Right kidney (tissue), 9 donors: ENCODE measurements at places on chromosomes 16 and 17.
A peak's percentile ranks its signal among the peaks of the same experiment; 100 is the strongest.

DNA sequence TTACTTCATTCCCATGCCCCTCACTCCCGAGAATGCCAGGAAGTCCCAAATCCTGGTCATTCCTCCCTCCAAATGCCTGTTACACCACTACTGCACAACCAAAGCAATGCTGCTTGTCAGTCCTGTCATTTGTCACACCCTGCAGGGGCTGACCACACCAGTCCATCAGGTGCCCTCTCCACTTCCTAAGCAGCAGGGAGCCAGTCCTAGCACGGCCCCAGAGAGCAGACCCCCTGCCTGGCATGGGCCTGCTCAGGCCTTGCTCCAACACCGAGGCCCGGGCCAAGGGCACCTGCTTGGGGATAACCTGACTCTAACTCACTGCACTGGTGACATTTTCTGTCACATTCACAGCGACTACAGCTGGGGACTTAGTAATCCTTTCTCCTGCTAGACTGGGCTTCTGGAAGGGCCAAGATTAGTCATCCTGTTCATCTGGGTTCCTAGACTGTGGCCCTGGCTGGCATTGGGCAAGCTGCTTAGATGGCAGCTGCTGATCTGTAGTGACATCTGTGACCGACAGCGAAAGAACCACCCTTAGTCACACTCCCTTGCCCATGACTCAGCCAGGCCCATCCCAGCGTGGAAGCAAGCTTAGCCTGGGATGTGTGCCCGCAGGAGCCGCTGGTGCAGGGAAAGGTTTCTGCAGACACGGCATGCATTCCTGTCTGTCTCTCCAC lies 5.4 kb downstream of the ALYREF start:
- DNase-seq: no peak

DNA sequence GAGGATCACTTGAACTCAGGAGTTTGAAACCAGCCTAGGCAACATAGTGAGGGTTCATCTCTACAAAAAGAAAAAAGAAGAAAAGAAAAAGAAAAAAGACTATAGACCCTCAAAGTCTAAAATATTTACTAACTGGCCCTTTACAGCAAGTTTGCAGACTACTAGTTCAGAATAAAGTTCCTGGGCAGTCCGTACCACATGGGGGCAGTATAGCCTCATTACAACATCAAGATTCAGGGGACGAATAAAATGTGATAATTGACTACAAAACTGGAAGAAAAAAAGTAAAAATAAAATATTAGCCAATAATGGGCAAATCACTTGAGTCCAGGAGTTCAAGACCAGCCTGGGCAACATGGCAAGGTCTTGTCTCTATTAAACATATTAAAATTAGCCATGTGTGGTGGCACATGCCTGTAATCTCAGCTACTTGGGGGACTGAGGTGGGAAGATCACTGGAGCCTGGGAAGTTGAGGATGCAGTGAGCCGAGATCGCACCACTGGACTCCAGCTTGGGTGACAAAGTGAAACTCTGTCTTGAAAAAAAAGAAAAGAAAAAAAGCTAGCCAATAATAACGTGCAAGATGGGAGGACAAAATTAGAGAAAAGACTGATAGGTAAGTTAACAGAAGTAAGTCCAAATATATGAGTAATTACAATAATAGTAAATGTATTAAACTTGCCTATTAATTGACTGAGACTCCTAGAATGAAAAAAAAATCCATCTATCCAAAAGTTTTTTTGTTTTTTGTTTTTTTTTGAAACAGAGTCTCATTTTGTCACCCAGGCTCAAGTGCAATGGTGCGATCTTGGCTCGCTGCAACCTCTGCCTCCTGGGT lies 129.4 kb upstream of the SEC14L1 start:
- DNase-seq: no peak

- DNase-seq: no peak
Measured at GRCh38 chr17:55340176-55340575, 75.4 kb downstream of the HLF start.

- no peak for DNase-seq
Measured at GRCh38 chr17:73943416-73944110, 259.9 kb upstream of the RPL38 start.

- DNase-seq: no peak
Measured at GRCh38 chr17:67041531-67041930, 2.8 kb upstream of the CACNG1 start.

- DNase-seq: no peak
Measured at GRCh38 chr17:79171188-79171587, 96.6 kb downstream of the ENGASE start.

GRCh38 chr16:31331807-31332301 lies 23.1 kb upstream of the ITGAX start:
- no peak for DNase-seq

- DNase-seq: no peak
Measured at GRCh38 chr17:41777574-41778188, 8.8 kb downstream of the JUP start.

DNA sequence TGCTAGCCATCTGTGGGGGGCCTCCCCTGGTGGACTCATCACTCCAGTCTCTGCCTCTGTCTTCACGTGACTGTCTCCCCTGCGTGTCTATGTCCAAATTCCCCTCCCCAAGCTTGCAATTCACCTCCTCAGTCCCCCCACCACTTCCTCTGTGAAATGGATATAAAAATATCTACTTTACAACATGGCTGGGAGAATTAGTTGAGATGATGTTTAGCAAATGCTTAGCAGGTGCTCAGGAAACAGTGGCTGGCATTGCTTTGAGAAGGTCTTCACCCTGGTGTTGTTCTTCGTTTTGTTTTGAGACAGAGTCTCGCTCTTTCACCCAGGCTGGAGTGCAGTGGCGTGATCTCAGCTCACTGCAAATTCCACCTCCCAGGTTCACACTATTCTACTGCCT lies 8.3 kb upstream of the ZCCHC14 start:
- no peak for DNase-seq

- DNase-seq: peak; percentile 82
Measured at GRCh38 chr16:81035975-81036750, 521 bp downstream of the ATMIN start.

- no peak for DNase-seq
Measured at GRCh38 chr16:89473791-89474414, 16.5 kb downstream of the ANKRD11 start.

DNA sequence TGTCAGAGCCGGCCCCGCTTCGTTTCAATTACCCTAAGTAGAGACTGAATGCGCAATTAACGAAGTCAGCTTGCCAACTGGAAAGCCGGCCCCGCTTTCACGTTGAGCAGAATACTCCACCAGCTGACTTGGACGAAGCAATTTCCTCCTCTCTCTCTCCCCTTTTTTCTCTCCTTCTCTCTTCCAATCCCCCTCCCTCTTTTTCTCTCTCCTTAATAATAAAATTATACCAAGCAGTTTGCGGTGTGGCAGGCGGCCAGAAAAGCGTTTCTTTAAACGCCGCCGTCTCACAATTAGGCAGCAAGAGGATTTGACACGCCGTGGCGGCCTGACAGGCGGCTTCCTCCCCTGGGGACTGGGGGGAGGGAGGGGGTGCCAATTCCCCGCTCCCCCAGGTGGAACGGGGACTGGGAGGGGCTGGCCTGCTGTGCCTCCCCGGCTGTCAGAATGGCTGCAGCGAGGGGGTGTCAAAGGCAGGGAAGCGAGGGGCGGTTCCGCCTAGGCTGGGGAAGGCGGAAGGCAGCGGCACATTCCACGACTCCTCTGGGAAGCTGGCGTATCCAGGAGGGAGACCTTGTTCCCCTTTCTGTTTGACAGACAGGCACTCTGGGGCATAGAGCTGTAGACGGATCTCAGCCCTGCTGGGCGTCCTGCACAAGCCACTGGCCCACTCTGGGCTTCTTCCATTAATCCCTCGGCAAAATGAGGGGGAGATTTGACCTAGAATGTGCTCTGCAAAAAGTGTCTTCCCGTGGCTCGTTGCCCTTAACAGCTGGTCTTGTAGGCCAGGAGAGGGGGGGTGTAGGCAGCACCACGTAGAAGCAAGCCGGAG lies 52.7 kb downstream of the SREBF1 start:
- peak; percentile 83 for DNase-seq

DNA sequence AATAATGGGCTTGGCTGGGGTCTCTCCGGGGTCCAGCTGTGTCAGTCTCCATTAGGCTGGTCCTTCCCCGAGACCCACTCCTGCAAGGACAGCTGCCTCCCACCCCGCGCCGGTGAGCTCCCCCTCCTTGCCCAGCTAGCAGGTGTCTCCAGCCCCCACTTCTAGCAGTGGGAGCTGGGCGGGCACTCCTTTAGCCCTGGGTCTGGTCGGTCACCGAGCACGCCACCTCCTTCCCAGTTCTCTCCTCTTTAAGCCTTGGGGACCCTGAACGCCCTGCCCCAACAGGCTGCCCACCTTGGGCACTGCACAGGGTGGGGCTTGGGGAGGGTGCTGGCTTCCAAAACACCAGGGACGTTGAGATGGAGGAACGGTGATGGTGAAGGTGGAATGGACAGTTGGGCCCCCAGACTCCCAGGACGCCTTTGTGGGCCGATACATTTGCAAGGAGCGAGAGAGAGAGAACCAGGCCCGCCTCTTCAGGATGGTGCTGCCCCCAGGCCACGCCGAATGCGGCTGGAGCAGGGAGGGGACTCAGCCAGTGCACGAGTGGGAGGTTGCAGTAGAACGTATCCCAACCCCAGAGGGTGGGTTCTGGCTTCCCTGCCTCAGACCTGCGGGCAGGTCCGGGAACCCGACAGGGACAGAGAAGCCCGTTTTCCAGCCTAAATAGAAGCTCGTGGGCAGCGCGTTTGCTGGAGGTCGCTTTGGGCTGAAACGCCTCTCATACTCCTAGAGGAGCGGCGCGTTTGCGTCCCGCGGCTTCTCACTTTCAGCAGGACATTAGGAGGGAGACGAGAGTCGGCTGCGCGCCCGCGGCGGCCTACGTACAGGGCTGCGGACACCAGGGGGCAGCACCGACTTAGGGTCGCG lies 10.7 kb downstream of the TBX2 start:
- DNase-seq: peak; percentile 85

GRCh38 chr16:73846007-73846330 lies 450.6 kb upstream of the PSMD7 start:
- DNase-seq: no peak

DNA sequence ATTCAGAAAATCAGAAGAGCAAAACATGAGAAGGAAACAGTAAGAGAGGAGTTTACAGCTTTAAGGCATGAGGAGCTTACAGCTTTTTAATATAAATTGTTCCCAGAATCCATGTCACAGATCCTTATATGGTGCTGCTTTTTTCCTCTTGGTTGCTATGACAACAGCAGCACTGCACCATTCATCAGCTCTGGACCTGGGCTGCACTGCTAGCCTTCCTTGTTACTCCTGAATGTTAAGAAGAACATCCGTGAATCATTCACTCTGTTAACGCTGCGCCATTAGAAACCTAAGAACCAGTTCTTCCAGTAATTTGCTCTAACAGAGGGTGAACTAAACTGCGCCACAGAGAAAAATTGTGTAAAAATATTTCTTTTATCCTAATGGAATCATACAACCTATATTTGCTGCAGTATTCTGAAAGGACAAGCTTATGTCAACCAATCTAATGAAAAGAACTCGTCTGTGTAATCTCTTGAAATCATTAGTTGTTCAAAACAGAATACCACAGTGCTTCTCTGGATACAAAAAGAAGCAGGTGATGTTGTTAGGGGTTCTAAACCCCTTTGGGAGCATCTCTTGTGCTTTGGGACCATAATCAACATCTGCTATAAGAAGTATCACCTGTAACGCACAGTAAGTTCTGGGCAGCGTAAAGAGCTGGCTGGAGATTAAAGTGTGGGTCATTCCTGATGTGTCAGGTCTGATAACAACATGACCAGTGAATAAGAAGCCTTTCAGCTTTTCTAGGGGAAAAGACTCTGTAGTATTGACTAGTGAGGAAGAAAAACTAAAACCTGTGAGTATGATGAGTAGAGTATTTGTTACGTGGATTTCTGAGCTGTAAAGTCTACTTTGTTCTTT lies 151.2 kb downstream of the TANC2 start:
- DNase-seq: no peak

- DNase-seq: no peak
Measured at GRCh38 chr16:23064639-23065038, 84.6 kb downstream of the USP31 start.

DNA sequence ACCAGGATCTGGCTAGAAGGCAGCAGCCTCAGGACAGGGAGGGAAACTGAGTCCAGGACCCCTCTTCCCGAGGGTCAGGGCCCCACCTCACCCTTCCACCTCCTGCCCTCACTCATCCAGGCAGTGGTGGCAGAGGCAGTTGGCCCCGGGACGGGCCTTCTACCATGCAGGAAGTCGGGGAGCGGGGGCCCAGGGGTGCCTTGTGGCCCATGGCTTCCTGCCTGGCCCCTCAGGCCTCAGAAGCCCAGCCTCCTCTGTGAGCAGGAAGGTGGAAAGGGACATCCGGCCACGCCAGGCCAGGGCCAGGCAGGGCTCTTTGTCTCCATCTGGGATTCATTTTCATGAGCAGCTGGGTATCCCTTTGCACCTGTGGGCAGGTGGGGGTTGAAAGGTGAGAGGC lies 58.5 kb downstream of the BAHCC1 start:
- no peak for DNase-seq

- peak; percentile 37 for DNase-seq
Measured at GRCh38 chr16:14301169-14302030, 230.3 kb downstream of the MRTFB start.

GRCh38 chr16:63361032-63361624 lies 1324.9 kb upstream of the CDH8 start:
- peak; percentile 20 for DNase-seq

DNA sequence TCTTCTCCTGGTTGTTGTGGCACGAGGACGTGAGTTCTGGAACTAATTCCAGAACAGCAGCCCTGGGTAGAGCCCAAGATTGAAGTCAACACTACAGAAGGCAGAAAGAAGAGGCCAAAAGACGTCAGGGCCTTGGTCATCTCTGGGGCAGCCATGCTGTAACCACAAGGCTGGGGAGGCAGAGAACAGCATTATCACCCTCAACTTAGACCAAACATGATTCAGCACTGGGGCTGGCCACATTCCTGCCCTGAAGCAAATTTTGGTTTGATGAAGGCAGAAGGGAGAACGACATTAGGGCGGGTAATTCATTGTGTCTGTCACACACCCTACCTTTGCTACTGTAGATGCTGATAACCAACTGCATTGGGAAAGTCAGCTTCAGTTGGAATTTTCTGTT lies 9.7 kb upstream of the ALOX15B start:
- no peak for DNase-seq

- no peak for DNase-seq
Measured at GRCh38 chr17:57261084-57261461, 4.8 kb downstream of the MSI2 start.

DNA sequence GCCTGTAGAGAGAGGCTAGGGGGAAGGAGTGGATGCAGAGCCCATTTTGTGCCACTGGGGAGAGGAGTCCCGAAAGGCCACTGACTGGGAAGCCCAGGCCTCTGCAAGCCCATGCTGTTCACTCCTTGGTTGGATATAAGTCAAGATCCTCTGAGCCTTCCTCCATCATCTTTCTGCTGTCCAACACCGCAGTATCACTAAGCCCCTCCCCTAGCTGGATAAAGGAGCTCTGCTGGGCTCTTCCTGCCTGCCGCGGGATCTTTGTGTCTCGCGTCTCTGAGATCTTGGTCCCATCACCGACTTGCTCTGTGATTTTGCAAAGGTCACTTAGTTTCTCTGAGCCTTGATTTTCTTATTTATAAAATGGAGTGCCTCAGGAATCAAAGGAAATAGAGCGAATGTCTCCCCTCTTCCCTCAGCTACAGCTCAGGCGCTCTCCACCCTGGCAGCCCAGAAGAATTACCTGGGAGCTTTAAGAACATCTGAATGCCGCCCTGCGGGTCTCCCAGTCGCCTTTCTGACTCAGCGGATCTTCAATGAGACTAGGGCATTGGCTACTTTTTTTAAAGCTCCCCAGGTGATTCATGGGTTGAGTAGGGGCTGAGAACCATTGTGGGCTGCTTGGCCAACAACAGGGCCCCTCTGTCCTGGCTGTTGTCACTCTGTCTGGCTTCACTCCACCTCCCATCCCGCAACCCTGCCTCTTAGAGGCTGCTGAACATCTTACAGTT lies 25.2 kb upstream of the TMEM220 start:
- DNase-seq: no peak
